ENCODE measurements at places on chromosomes 6 and 20. TPM values are rescaled to one million over a fixed set of nuclear protein-coding genes. Genes with fewer than 3 reads are reported as not detected.

DNA sequence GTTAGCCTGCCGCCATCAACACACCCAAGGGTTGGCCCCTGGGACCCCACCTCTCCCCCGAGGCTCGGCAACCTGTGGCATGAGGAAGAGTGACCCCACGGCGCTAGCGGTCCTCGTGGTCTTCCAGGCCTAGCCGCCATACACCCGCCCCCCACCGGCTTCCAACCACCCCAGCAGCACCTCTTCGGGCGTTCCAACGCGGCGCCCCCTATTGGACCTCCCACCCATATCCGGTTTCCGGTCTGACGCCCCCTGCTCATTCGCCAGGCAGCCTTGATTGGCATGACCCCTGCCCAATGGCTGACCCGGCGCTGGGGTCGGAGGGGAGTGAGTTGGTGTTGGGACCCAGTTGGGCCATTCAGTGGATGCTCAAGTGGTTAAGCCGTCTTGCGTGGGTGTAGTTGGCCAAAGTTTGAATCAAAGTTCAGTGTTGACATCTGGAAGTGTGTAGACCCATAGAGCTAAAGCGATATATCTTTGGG is at the start of gene GNAS-AS1:
GNAS-AS1 (minus strand) TSS at position 210 of the 482 bp plus-strand sequence.
- DNase-seq, result peak; percentile 90

- no peak for DNase-seq
These were observed 376.2 kb downstream of the BTBD3 start for GRCh38 chr20:12293900-12294299.

DNA sequence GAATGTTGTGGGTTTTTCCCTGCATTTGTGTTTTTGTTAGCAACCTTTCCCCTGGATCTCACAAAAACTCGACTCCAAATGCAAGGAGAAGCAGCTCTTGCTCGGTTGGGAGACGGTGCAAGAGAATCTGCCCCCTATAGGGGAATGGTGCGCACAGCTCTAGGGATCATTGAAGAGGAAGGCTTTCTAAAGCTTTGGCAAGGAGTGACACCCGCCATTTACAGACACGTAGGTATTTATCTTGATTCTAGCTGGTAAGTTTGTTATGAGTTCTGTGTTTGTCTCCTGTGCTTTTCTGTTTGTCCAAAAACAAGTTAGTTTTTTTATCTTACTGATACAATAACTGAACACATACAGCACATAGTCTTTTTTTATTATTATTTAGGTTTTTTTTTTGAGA is 3.0 kb downstream of the SLC25A27 start:
- no peak for DNase-seq

- no peak for DNase-seq
These were observed 5.9 kb upstream of the SCML4 start for GRCh38 chr6:107830060-107830459.

GRCh38 chr6:108677357-108677756 is 116.6 kb downstream of the FOXO3 start:
- DNase-seq, result no peak

GRCh38 chr20:45935416-45936046 is 1.0 kb downstream of the PCIF1 start:
- DNase-seq, result no peak

DNA sequence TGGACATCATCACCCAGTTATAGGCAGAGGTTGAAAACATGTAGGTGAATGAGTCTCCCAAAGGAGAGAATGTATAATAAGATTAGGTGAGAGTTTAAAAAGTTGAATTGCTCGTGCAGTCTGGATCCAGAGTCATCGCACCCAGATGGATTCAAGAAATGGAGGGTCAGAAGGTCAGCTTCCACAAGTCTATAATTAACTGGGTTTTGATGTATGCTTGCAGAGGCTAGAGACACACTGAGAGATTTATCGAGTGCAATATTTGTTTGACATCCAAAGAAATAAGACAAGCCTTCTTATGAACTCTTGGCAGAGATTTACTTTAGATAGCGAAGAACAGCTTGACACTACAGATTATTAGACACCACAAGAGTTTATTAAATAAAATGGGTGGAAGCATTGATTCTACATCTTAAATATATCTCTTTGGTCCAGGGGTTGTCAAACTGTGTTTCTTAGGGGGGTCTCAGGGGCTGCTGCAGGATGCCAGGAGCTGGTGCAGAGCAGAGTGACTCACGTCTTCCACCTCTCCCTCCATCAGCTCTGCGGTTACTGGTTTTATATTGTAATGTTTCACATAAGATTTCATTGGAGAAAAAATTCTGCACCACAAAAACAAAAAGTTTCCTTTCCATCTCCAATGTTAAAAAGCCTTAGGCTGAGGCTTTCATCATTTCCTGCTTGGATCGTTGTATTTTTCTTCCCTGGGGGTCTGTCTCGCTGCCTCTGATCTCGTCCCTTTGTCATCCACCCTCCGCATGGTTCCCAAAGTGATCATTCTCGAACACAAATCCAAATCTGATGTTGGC is 176.2 kb upstream of the AHI1 start:
- DNase-seq, result no peak

DNA sequence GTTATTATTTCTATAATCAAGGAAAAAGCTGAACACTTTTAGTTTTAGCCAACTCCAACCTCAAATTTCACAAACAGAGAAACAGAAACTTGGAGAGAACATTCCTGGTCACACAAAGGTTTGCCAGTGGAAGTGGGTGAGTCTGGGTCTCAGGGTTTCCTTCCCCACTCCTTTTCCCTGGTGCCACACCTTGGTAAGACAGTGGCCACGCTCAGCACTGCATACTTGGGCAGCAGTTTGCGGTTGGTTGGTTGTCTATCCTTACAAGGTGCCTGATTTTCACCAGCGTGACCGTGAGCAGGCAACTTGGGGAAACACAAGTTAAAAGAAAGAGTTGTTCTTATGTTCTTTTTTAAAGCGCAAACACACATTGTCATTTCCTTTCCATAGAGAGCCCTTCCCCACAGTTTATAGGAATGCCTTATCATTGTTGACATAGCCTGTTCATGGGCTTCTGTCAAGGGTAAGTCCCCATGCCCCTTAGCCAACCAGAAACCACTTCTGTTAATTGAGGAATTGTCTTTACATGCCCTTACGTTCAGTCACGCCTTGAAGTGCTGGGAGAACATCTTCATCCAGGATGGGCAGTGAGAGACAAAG is 82.2 kb downstream of the RIN2 start:
- DNase-seq, result no peak

GRCh38 chr6:133817460-133818047 is 71.4 kb upstream of the TCF21 start:
- no peak for DNase-seq

DNA sequence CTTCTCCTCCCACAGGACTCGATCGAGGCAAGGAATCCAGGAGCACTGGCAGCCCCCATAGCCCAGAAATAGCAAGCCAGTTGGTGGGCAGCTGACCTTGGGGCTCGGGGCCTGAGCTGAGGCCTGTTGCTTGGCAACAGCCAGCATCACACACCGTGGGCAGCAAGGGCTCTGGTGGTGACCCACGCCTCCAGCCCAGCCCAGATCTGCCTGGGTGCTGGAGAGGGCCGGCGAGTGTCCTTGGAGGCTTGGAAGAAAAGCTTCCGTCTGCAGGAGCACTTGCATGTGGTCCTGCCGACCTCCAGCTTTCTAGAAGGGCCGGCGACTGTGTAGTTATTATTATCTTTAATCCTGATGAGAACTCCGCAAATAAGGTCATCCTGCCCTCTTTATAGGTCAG is 67.3 kb downstream of the STK35 start:
- no peak for DNase-seq

DNA sequence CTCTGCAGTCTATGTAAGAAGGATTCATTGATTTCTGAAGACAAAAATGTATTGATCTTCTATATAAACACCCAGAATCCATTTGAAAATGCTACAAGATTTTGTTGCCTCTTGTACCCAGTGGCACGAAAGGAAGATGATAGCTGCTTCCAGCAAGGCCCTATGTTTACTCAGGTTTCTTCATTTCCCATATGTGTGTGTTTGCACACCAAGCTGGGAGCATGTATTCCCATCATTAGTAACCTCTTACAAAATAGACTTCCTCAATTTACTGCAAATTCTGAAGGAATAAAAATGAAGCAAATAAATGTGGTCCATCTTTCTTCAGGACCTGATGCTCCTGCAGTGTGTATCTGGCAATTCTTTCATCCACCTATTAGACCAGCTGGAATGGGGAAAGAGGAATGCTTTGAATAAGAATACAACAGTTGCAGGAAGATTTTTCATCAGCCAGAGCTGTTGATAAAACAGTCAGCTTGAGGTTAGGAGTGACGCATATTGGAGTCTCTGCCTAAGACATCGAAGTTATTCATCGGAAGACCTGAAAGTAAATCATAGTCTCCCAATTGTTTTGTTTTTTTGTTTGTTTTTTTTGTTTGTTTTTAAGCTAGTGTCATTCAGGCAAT is 132.3 kb downstream of the PDE7B start:
- DNase-seq, result peak; percentile 57

GRCh38 chr6:49565855-49566254 is 15.4 kb downstream of the C6orf141 start:
- no peak for DNase-seq

- DNase-seq, result no peak
These were observed 36.9 kb downstream of the PANK2 start for GRCh38 chr20:3925899-3926638.

DNA sequence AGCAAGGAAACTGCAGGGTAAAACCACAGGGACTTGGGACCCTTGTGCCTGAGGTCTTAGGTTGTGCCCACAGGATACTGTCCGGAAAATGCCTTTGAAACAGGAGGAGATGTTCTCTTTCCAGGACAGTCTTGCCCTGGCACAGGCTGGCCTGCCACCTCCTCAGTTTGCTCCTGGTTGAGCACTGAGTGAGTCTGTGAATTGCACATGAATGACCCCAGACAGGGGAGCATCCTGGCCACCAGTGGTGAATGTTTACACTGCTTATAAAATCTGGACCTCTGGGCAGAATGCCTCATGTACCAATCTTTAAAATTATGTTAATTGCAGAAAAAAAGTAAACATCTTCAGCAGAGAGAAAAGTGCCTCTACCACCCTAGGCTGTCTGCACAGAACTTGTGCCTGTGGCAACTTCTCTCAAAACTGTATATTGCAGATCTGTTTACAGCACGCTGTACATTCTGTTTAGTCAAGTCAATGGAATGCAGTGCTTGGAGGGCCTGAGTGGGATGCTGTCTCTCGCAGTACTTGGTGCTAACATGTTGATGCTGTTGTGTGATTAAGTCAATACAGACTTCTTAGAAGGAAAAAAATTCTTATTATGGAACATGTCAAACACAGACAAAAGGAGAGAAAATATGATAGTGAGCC is 242.1 kb downstream of the SOD2 start:
- DNase-seq, result no peak

DNA sequence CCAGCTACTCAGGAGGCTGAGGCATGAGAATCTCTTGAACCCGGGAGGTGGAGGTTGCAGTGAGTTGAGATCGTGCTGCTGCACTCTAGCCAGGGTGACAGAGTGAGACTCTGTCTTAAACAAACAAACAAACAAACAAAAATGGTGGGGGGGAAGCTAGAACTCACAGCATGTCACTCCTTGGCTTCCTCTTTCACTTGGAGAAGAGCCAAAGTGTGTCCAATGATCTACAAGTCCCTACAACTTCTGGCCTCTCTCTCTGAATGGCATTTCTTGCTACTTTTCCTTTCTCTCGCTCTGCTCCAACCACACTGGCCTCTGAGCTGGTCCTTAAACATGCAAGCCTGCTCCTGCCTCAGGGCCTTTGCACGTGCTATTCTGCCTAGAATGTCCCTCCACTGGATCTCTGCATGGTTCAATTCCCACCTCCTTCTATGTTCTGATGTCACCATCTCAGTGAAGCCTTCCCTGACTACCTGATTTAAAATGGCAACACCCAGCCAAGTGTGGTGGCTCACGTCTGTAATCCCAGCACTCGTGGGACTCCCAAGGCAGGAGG is 8.1 kb downstream of the TLDC2 start:
- no peak for DNase-seq

DNA sequence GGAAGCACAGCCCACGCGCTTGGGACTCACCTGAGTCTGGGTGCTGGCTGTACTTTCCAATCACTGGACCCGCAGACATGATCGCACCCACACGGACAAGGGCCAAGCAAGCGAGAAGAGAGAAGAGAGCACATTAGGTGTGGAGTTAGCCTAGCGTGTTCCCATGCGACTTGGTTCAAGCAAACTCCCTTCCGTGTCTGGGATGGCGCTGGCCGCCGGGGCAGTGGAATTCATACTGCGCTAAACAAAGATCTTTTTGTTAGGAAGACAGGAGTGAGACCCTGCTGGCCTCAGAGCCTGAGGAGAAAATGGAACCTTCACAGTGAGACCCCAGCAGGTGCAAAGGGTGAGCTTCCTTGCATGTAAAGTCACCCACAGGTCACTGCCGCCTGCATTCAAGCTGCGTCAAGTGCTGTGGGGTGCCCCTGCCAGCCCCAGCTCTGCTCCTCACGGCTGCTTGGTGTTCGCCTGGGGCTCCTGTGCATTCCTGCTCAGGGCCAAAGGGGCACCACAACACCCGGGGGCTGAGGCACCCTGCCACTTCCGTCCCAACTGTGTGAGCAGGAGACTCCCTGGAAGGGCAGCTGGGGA is 26.4 kb downstream of the PSMG4 start:
- DNase-seq, result no peak

DNA sequence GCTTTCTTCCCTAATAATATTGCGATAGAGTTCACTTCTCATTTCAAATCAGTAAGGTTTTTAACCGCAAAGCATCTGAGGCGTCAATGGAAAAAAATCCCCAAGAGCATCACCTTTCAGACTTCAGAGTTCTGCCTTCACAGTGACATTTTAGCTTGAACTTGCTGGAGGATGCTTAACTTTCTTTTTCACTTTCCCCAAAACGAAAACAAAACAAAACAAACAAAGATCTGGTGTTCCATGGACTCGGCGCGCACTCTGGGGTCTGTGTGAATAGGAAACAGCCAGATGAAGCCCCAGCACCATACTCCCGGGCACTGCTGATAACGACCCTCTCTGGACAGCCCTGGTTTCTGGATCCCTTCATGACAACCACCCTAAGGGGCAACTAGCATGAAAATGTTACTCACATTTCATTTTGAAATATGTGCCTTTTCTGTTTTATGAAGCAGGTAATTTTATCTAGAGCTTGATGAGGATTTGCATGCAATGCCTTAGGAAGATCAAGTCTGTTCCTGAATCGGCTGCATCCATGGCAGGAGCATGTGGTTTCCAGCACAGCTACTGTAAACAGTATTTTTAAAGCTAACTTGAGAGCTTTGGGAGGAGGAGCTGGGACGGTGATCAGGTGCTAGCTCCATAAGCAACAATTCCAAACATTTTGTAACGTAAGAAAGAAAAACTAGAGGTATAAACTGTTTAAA is 44.5 kb downstream of the RAMACL start:
- no peak for DNase-seq

Gene HFE
- total RNA-seq, result 11.5 TPM

Gene DDO
- 0.89 TPM for total RNA-seq

Gene ISM1
- not detected for total RNA-seq

Gene HBS1L
- total RNA-seq, result 83.8 TPM

Gene LHFPL5
- total RNA-seq, result not detected
